ENCODE measurements at places on chromosomes 13 and 19.

DNA sequence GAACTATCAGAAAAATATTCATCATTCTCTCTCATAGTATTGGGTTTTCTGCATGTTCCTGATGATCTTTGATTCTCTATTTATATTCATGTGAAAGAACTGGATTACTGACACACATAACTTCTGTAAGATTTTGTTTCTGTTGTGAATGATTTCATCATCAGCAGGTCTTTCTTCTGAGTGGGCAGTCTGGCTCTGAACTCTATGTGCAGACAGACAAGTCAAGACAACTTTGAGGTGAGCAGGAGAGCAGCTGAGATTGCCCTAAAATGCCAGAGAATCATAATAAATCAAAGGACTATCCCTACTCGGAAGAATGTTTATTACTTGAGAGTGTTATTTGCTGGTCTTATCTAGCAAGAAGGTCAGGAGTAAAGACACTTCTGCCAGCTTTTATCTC is 652.1 kb upstream of the GPC6 start:
- no peak for DNase-seq

- peak; percentile 70 for DNase-seq
These were observed 656 bp downstream of the PCCA start for GRCh38 chr13:100089465-100090032.

GRCh38 chr19:46890423-46891170 is 29.8 kb downstream of the ARHGAP35 start:
- peak; percentile 92 for DNase-seq

GRCh38 chr13:20801707-20802106 is 27.9 kb upstream of the EEF1AKMT1 start:
- no peak for DNase-seq

- no peak for DNase-seq
These were observed 78.5 kb upstream of the UBAC2 start for GRCh38 chr13:99122171-99122570.

- DNase-seq = no peak
These were observed 313.3 kb downstream of the DCLK1 start for GRCh38 chr13:35817642-35818607.

- DNase-seq = no peak
These were observed 548.4 kb downstream of the GPC6 start for GRCh38 chr13:93775027-93775426.

GRCh38 chr19:1068009-1069001 is 1.3 kb downstream of the ARHGAP45 start:
- no peak for DNase-seq

DNA sequence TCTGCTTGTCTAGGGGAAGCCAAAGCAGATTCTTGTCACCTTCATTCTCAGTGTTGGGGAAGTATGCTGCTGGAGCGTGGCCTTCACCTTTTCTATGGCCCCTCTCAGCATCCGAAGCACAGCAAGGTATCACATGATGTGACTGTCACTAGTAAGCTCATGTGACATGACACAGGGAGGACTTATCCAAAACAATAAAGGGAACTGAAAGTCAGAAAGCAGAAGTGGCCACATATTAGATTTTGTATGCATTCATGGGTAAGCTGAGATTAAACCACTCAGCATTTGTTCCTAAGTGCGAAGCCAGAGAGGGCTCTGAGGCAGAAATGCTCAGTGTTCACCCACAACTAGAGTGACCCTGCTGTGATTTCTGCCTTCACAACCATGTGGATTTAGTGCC is 72.8 kb upstream of the PCDH8 start:
- DNase-seq = no peak

DNA sequence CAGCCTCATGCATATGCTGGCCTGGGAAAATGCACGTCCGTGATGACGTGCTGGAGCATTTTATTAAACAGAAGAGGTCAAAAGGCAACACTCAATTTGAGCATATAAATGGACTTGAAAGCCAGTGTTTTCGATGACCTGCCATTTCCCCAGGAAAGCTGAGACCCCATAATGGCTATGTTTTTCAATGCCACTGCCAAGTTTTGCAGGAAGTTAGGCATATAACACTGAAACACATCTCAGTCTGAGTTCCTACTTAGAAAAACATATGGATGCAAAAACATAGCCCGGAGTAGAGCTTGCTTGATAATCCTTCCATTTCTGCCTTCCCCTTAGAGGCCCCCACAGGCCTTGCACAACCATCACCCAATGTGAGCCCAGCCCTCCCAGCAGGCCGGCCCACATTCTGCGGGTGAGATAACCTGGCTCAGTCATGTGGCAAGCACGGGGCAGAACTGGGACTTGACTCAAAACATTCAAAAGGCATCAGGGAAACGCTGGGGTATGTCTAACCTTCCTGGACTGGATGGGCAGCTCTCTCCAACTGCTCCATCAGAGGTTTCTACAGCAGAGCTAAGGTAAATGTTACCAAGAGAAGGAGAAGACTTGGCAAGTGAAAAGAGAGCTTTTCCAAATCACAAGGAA is 24.9 kb downstream of the EPS15L1 start:
- DNase-seq = no peak

GRCh38 chr19:53772943-53773342 is 51.2 kb downstream of the NLRP12 start:
- peak; percentile 89 for DNase-seq

GRCh38 chr13:76948149-76948548 is at the start of gene ACOD1:
Gene ACOD1, plus strand, starts transcription at chr13:76948511. Its CDS starts 48 bp downstream, at chr13:76948559.
- no peak for DNase-seq

DNA sequence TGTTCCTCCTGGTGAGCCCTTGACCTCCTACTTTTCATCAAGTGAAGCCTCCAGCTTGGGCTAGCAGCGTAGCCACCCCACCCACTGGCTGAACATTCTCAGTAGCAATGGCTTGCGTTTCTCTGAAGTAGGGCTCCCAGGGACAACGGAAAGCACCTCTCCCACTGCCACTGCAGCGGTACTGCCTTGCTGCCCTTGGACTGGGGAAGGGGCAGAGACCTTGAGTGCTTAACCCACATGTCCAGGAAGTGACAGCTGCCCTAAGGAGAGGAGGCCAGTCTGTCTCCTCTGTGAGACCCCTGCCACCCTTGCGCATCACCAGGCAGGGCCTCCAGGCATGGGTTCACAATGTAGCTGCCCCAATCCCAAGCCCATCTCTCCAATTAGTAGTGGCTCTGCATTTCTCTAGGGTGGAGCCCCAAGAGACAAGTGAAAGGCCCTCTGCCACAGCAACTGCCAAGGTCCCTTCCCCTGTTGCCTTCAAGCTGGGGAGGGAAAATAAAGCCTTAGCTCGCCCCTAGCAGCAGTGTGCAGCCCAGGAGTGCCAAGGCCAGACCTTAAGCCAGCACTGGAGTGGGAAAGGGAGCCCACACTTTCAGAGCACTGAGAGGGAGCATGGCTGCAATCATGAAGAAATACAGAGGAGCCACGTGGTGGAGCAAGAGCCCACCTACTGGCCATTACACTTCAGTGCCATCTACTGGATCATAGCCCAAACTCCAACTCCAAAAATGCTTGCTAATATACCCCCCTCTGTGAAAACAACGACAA is 175.9 kb upstream of the TRPC4 start:
- peak; percentile 39 for DNase-seq

DNA sequence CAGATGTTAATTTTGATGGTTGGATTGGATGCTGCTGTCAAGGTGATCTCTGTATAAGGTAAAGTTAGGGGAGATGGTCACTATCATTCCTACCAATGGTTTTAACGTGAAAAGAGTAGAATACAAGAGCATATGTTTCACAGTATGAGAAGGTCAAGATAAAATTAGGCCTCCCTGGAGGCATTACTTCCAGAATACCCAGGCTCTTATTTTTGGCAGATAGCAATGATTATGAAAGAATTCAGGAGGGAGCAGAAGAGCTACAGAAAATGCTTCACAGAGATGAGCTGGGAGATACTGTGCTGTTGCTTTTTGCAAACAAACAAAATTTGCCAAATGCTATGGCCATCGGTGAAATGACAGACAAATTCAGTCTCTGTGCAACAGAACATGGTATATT is 547.5 kb upstream of the SPRY2 start:
- DNase-seq = no peak

GRCh38 chr19:5785423-5785822 is 877 bp upstream of the PRR22 start:
- DNase-seq = no peak

GRCh38 chr19:16303755-16304154 is 20.9 kb upstream of the KLF2 start:
- DNase-seq = no peak

- DNase-seq = no peak
These were observed 34.1 kb downstream of the TMEM255B start for GRCh38 chr13:113792886-113793717.

- no peak for DNase-seq
These were observed 15.0 kb upstream of the KLF2 start for GRCh38 chr19:16309643-16310042.

DNA sequence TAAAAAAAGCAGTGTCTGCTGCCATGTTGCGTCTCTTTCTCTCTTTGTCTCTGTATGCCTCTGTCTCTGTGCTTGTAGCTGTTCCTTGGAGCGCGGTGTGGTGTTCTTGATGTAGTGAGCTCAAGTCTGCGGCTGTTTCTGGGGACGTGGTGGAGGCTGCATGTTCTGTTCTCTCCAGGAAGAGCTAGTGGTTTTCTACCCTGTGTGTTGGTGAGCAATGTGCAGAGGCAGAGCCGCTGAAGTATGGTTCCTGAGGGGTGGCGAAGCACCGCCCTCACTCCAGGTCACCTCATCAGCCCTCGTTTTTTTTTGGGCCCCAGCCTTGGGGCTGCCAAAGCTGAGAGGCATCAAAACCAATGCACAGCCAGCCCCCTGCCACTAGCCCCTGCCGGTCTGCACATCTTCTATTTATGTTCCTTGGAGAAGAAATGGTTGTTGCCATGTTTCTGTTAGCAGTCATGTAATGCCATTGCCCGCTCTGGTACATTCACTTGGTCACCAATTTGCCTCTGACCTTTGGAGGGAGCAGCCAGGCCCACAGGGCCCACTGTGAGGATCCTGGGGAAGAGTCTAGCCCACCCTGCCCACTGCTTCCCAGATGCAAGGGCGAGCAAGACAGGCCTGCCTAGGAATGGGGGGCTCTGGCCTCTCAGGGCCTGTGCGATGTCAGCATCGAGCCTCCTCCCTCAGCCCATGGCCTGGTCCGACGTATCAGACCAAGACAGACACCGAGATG is 7.2 kb downstream of the HNRNPL start:
- no peak for DNase-seq

GRCh38 chr19:17341845-17342244 is 4.5 kb downstream of the GTPBP3 start:
- DNase-seq = no peak

DNA sequence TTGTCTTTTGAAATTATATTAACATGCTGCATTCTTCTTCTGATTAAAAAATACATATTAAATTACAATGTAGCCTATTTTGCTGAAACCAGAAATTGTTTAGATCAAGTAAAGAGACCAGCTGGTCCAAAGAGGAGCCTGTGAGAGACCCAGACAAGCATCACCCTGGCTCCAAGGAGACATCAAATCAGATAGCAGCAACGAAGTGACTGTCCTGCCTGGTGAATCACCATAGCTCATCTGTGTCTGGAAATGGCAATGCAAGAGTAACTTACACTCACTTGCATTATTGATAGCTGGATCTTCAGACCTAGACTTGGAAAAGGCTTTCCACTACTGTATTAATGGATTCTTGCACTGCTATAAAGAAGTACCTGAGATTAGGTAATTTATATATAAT is 169.1 kb downstream of the KCTD12 start:
- DNase-seq = no peak

GRCh38 chr19:55508120-55508519 is 19.9 kb downstream of the SSC5D start:
- no peak for DNase-seq

All from HT-29 (cell line).